Fibroblast of upper back skin (primary cell): ENCODE measurements at places on chromosomes 16 and 17.

- no peak for DNase-seq
Observed at GRCh38 chr17:61372436-61372835, 27.2 kb upstream of the TBX2 start.

GRCh38 chr17:50182783-50183420 lies 17.1 kb downstream of the SGCA start:
- peak; percentile 76 for DNase-seq

GRCh38 chr17:3795390-3796102 lies 5.4 kb downstream of the ITGAE start:
- no peak for DNase-seq

- DNase-seq = no peak
Observed at GRCh38 chr17:72457712-72458111, 336.9 kb downstream of the SOX9 start.

DNA sequence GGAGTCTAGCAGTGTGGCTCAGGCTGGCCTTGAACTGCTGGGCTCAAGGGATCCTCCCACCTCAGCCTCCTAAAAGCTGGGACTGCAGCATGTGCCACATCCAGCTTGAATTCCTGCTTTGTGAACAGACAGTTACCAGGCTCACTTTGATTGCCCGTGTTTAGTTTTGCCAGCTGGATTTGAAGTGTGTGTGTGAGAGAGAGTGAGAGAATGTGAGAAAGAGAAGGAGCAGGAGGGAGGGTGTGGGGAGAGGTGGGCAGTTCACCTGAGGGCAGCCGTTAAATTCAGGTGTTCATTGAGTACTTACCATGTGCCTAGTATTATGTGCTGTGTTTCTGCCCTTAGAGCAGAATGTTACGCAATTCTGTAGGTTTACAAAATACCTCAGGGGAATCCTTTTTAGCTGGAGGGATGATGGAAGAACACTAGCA lies 4.7 kb downstream of the DUSP14 start:
- no peak for DNase-seq

DNA sequence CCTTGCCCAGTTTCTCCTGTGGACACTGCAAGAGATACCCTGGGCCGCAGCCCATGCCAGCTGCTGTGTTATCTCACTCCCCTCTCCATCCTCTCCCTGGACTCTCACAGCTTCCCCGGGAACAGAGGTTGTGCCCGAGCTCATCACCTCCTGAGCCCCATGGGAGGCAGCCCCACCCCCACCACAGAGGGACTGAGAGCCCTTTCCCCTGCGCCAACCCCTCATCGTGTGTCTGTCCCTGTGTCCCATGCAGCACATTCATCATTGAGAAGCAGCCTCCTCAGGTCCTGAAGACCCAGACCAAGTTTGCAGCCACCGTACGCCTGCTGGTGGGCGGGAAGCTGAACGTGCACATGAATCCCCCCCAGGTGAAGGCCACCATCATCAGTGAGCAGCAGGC lies 12.7 kb downstream of the STAT5A start:
- no peak for DNase-seq

DNA sequence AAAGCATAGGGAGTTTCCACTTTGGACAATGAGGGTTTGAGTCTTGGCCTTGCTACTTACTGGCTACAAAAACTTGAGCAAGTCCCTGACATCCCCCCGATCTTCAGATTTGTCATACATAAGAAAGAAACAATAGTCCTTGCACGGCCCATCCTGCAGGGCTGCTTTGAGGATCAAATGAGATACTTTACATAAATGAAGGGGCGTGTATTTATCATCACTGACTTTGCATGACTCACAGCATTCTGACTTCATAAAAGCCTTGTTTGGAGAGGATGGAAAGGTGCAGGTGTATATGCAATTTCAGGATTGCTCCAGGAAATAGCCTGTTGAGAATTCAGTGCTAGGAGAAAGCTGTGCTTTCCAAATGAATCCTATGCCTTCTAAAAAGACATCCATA lies 465.0 kb upstream of the MAF start:
- DNase-seq = no peak

GRCh38 chr17:55259684-55260111 lies 5.1 kb upstream of the HLF start:
- no peak for DNase-seq

GRCh38 chr16:56462064-56462796 lies 10.9 kb downstream of the OGFOD1 start:
- DNase-seq = no peak

- DNase-seq = no peak
Observed at GRCh38 chr16:21338537-21339268, 60.6 kb upstream of the CRYM start.

DNA sequence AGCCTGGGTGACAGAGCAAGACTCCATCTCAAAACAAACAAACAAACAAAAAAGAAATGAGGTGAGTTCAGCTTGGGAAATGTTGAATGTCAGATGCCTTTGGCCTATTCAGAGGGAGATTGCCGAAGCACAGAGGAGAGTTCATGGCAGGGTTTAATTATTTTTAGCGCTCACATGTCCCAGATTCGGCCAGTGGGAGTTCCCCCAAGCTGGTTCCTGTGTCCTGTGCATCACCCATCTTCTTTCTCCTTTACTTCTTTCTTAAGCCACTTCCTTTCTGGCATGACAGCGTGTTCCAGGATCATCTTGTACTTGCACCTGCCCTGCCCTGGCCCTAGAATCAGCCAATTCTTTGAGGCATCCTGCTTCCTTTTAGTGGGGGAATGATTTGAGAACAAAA lies 9.2 kb downstream of the MPV17L start:
- DNase-seq = no peak
